GM12892 (cell line): ENCODE measurements at places on chromosomes 12 and 14.
A peak's percentile ranks its signal among the peaks of the same experiment; 100 is the strongest.

GRCh38 chr12:60935981-60936761 lies 1324.0 kb upstream of the USP15 start:
- no peak for DNase-seq

DNA sequence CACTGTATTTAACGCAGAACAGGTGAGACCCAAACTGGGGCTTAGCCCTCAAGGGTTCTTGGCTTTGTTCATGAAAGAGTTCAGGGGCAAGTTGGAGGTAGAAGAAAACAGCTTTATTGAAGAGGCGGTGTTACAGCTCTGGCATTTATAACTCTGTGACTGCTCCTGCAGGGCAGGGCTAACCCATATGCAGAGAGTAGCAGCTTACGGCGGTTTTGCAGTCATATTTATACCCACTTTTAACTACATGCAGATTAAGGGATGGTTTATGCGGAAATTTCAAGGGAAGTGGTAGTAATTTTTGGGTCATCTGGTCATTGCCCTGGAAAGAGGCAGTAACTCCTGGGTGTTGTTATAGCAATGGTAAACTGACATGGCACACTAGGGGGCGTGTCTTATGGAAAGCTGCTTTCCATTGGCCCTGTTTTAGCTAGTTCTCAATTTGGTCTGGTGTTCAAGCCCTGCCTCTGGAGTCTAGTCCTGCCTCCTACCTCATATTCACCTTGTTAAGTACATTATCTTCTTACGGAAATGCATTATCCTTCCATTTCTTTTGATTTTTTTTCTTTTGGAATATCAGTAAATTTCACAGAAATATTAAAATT lies 1.8 kb upstream of the IAPP start:
- DNase-seq: no peak

- no peak for DNase-seq
Measured at GRCh38 chr14:96727491-96727890, 69.7 kb upstream of the VRK1 start.

- DNase-seq: no peak
Measured at GRCh38 chr12:29750131-29750927, 33.4 kb downstream of the TMTC1 start.

DNA sequence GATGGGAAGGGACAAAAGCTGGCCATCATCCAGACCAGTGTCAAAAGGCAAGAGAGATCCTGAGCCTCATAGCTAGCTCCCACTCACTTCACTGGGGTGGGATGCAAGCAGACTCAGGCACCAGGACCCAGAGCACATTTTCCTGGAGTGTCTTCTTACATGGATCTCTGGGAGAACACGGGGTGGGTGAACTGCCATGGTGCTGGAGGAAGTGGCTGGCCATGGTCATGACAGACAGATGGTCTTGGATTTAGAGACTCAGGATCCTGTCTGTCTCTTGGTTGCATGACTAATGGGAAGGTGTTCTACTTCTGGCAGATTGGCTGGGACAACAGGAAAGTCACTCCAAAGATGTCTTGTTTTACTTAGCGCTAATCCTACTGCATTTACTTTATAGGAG lies 311.5 kb downstream of the ATP23 start:
- DNase-seq: no peak

DNA sequence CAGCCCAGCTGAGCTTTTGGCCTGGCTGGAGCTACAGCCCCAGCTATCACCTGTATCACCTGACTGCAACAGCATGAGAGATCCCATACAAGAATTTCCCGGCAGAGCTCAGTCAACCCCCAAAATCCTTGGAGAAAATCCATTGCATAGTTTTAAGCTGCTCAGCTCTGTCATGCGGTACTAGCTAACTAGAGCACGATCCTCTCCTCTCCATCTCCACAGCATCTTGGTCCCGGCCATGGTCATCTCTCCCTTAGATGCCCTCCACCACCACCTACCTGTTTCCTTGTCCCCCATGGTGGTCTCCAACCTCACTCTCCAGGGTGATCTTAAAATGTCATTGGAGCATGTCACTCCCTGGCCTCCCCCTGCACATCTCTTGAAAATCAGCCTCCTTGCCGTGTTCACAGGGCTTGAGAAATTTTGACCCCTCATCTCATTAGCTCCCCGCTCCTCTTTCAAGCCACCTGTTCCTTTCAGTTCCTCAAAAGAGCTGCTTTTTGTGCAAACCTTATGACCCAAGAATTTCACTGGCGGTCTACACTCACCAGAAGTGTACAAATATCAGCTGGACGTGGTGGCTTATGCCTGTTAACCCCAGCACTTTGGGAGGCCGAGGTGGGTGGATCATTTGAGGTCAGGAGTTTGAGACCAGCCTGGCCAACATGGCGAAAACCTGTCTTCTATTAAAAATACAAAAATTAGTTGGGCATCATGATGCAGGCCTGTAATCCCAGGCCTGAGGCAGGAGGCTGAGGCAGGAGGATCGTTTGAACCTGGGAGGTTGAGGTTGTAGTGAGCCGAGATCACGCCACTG lies 8.1 kb upstream of the CLMN start:
- peak; percentile 54 for DNase-seq

DNA sequence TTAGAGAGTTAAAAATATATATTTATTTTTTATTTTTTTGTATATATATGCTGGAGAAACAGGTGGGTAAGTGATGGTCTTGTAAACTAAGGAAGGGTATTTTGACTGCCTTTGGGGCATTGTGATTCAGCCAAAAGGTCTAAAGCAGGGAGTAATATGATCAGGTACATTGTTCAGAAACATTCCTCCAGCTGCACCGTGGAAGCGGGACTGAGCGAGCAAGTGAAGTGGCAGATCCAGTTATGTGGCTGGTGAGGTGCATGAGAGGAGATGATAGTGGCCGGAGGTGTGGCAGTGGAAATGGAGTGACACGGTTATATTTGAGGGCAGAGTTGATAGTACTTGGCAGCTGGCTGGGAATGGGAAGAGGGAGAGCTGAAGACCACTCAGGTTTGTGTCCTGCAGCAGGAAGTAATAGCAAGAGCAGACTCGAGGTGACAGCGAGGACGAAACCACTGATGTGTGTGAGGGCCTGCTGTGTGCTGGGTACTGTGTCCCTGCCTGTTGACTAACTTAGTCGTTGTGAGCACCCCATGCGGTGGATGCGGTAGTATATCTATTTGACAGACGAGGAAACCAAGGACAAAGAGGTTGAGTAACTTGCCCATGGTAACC lies 39.2 kb downstream of the EID3 start:
- no peak for DNase-seq

GRCh38 chr12:3295646-3296408 lies 195.2 kb upstream of the PRMT8 start:
- no peak for DNase-seq

- no peak for DNase-seq
Measured at GRCh38 chr12:127675936-127676335, 591.0 kb upstream of the TMEM132C start.

DNA sequence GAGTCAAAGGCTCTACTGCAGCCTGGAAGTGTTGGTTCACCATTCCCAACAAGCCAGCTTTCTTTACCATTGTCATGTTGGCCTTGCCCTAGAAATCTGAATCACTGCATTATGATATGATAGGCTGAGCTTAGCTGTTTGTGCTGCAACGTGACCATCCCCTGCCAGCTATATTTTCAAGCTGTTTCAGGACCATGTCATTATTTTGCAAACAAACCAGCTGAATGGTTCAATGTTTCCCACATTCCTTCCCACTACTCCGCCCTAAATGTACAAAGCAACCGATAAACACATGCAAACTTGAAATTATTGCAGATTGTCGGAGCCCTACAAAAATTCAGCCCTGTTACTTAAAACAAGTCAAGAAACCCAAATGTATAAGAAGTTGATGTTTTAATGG lies 136.1 kb downstream of the KICS2 start:
- DNase-seq: no peak

DNA sequence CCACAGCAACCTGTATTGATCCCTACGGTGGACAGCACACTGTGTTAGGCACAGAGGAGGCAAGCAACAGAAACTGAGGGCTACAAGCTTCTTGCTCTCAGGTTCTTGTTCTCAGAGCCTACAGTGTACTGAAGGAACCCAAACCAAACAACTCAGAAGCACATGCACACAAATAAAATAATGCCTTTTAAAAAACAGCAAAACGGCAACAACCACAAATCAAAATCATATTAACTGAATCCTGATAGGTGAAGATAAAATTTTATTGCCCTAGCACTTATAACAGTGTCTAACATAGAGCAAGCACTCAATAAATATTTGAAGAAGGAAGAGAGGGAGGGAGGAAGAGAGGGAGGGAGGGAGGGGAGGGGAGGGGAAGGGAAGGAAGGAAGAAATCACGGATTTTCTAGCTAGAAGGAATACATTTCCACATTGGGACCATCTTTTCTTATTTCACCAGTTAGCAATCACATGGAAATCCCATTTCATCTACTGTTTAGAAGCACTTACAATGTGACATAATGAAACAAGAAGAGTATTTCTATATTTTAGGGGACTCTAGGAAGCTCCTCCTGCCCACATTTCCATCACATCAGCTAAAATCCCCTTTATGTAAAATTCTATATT lies 27.2 kb downstream of the DMAC2L start:
- no peak for DNase-seq
